ENCODE measurements at places on chromosomes 16 and 17.

- no peak for DNase-seq
These were observed 104.4 kb downstream of the GRIN2A start for GRCh38 chr16:10077861-10078260.

DNA sequence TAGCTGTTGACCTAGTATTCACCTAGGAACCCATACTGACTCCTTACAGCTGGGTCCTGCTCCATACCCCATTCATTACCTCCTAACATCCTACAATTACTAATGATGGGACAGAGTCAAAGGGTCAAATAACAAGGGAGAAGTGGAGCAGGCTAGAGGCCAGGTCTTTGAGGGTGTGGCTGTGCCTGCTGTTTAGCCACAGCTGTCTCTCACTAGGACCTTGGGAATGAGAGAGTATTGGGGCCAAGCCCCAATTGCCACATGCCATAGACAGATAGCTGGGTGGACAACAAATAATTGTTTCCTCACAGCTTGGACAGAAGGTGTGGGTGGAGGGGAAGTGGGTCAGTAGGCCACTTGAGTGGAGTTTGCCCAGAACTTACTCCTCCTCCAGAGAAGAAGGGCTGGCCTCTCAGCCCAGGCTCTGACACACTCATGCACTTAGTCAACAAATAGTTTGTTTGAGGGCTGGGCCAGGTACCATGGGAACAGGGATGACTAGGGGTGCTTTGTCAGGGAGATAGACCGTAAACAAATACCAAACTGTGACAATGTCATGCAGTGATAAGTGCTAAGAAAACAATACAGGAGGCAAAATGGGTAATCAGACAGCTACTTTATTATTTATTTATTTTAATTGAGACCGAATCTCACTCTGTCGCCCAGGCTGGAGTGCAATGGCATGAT is 10.2 kb upstream of the CENPT start:
- no peak for DNase-seq

DNA sequence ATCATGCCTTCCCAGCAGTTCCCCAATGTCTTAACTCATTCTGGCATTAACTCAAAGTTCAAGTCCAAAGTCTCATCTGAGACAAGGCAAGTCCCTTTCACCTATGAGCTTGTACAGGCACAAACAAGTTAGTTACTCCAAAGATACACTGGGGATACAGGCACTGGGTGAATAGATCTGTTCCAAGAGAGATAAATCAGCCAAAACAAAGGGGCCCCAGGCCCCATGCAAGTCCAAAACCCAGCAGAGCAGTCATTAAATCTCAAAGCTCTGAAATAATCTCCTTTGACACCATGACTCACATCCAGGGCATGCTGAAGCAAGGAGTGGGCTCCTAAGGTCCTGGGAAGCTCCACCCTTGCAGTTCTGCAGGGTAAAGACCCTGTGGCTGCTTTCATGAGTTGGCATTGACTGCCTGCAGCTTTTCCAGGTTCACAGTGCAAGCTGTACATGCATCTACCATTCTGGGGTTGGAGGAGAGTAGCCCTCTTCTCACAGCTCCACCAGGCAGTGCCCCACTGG is 332.2 kb upstream of the KIF2B start:
- no peak for DNase-seq

- DNase-seq: no peak
These were observed 2.8 kb downstream of the PKMYT1 start for GRCh38 chr16:2977440-2977839.

DNA sequence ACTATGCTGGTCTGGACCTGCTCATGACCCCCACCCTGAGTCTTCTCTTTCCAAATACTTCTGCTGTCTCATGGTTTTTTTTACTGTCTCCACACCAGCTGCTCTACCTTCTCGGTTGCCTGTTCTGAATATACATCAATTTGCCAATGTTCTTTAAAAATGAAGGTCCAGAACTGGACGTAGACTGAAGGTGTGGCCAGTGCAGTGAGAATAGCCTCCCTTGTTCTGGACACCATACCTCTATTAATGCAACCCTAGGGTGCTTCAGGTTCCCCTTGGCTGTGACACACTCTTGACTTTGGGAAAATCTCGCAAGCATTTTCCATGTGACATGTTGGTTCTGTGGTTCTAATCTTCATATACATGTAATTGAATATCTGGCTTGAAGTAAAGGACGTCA is 15.3 kb upstream of the IL21R start:
- DNase-seq: no peak

- no peak for DNase-seq
These were observed 39.4 kb downstream of the SLC47A1 start for GRCh38 chr17:19573075-19573474.

GRCh38 chr17:8080799-8081219 is 6.7 kb downstream of the ALOX12B start:
- no peak for DNase-seq

DNA sequence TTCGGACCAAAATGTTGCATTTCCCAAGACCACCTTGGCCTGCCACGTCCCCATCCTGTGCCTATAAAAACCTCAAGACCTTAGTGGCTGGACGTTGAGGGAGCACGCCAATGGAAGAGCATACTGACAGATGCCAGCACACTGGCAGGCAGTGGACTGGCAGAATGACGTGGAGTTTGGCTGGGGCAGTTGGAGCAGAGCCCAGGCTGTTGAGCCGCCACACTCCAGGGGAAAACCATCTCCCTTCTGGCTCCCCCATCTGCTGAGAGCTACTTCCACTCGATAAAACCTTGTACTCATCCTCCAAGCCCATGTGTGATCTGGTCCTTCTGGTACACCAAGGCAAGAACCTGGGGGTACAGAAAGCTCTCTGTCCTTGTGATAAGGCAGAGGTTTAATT is 494.1 kb downstream of the CDH11 start:
- no peak for DNase-seq

DNA sequence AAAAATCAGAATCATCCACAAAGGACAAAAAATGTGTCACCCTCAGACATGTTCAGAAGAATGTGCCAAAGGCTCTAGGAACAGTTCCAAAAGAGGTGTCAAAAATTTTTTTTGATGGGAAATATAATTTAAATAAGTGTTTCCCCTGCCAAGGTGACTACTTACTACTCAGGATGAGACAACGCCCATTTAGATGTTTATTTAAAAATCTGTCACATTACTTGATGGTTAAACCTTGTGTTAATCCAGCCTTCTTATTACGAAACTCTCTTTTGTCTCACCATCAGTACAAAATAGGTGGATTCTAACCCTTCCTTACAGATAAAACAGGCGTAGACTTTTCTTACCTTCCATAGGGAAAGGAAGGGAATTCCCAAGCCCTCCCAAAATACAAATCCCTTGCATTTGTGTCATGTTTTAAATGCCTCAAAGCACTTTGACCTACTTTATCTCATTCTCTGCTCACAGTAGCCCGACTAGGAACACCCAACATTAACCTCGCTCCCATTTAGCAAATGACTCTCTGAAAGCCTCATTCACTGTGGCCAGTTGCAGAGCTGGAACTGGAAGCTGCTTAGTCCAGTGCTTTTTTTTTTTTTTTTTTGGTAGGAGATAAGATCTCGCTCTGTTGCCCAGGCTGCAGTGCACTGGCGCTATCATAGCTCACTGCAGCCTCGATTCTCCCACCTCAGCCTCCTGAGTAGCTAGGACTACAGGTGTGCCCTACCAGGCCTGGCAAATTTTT is 5.8 kb upstream of the GNA13 start:
- DNase-seq: no peak

DNA sequence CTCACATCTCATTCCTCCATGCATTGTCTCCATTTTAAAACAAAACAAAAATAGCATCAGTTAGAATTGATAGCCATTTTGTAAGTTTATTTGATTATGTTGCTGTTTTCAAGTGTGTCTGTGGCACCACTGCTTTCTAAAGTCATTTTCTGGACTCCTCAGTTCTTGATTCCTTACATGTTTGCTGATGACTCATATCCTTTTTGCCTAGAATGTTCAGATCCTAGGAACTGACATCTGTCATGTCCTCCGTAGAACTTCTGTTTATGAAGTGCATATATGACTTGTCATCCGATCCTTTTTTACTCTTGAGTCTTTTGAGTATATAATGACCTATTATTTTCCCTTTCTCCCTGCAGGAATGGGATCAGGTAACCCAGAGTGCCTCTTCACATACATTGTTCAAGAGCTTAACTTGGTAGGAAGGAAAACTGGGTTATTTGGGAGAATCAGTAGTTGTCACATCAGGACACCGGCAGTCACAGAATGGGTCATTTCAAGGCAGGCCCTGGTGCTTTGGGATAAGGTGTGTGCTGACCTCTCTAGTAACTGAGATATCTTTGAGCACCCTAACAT is 69.2 kb downstream of the MAP2K4 start:
- DNase-seq: no peak

GRCh38 chr16:57464523-57464922 is 2.0 kb downstream of the POLR2C start:
- DNase-seq: no peak

- DNase-seq: no peak
These were observed 50.2 kb downstream of the ANKFN1 start for GRCh38 chr17:56203430-56203829.

- no peak for DNase-seq
These were observed 4.0 kb downstream of the KIFC3 start for GRCh38 chr16:57798267-57798810.

DNA sequence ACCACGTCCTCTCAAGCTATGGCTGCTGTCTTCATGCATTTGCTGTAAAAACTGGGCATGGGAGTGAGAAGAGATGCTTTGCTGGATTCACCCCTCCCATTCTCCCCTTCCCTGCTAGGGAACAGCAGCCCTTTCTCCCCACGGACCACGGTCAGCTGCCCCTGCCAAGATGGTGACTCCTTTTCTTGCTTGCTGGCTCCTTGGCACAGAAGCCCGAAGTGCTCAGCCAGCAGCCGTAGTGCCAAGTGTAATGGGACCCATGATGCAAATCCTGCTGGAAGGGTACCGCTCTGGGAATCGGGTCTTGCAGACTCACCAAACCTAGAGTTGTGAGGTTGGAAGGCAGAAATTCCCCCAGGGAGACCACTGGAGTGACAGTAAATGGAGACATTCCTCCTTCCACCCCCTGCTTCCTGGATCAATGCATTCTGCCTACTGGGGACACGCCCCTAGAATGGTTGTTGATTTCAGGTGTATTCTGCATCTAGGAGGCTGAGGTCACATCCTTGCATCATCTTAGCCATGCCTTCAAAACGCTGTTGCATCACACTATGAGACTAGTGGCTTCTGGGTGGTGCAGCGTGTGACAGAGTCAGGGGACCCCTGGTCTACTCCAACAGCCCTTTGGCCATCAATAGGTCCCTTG is 63.0 kb upstream of the CBX4 start:
- DNase-seq: no peak

DNA sequence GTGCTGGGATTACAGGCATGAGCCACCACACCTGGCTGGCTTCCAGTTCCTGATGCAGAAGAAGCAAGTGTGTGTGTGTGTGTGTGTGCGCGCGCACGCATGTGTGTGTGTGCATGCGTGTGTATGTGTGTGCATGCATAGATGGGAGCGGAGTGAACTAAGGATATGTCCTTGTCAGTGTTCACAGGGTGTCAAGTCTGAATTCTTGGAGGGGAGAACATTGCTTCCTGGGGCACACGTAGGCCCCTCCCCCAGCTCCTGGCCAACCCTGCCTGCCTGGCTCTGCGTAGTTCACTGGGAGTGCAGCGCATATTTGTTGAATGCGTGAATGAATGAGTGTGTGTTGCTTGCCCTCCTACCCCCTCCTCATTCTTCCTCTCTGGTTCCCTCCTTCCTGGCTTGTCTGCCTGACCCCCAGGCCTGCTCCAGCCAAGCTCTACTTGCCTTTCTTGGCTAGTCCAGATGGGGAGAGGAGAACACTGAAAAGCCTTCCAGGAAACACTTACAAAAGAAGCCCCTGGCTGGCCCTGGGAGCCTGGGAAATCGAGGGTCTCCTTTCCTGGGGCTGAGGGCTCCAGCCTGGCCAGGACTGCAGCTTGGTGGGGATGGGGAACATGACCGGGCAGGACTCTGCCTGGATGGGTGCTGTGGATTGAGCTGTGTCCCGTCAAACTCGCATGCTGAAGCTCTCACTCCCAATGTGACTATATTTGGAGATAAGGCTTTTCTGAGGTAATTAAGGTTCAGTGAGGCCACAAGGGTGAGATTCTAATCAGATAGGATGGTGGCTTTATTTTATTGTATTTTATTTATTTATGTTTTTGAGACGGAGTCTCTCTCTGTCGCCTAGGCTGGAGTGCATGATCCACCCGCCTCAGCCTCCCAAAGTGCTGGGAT is 27.9 kb downstream of the IGFBP4 start:
- DNase-seq: no peak

DNA sequence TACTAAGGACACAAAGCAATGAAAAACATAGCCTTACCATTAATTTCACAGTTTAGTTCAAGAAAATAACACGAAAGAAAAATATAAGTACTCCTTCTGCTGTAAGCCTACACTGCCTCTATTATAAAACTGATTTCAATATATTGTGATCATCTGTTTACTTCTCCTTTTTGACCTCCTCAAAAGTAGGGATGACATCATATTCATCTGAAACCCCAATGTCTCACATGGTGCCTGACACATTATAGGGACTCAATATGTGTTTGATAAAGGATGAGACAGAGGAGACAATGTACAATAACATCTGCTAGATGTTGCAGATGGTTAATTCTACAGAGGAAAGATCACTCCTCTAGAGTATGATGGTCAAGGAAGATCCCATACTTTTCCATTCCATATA is 118.4 kb upstream of the NOG start:
- no peak for DNase-seq

- DNase-seq: no peak
These were observed 26.5 kb upstream of the AKTIP start for GRCh38 chr16:53529513-53529912.

- no peak for DNase-seq
These were observed 95.4 kb upstream of the TOB1 start for GRCh38 chr17:50961282-50962220.

- no peak for DNase-seq
These were observed 9.5 kb downstream of the DLX4 start for GRCh38 chr17:49978501-49978900.

DNA sequence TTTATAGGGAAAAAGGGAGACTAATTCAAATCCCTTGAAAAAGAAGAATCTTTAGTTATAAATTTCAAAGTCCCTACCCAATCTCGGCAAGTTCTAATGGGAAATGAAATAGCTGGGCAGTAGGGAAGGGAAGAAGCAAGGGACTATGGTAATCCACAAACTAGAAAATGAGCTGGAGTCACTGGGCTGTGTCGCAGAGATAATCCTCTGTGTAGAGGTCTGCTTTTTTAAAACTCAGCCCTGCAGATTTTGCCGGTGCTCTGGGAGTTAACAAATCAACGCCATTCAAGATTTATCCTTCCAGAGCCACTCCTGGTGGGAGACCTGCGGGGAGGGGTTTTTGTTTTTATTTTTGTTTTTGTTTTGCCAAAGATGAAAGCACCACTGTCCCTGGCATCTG is 20.8 kb downstream of the SNX11 start:
- DNase-seq: no peak

All from esophagus squamous epithelium (tissue), 5 donors.